ENCODE measurements at places on chromosomes 2 and 18. TPM values are rescaled to one million over a fixed set of nuclear protein-coding genes. Genes with fewer than 3 reads are reported as not detected.

Gene IL36A
- not detected for total RNA-seq

Gene LOXHD1
- 0.74 TPM for total RNA-seq

Gene ASIC4
- not detected for total RNA-seq

Gene ANKRD30B
- not detected for total RNA-seq

Gene POTEJ
- total RNA-seq, result not detected

Gene ABCG8
- total RNA-seq, result not detected

Gene PXDN
- total RNA-seq, result 18.5 TPM

Gene ALPI
- total RNA-seq, result not detected

Gene ATG9A
- total RNA-seq, result 81.8 TPM

Gene TUBA3E
- 60.2 TPM for total RNA-seq

Gene PJVK
- 1.1 TPM for total RNA-seq

Gene IL36RN
- not detected for total RNA-seq

Gene SSB
- total RNA-seq, result 54.8 TPM

Gene NETO1
- total RNA-seq, result not detected

Gene MPHOSPH10
- 18.2 TPM for total RNA-seq

DNA sequence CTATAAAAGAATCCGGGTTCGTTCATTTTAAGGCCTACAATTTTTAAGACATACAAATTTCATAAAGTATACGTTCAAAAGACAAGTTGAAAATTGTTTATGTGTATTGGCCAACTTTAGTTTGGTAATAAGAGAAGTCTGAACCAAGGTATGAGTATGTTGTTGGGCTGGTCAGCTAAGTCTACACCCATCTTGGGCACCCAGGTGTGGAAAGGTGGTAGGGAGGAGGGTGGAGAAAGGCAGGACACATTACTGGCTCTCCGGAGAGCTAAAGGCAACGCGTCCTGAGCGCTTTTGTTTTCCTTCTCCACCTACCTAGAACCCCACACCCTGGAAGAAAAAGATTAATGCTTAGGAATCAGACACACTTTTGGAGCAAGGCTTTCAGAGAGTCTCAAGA, 899 bp upstream of the PELI1 start:
- DNase-seq, result no peak

GRCh38 chr2:179532863-179533278, 268.2 kb upstream of the SESTD1 start:
- DNase-seq, result no peak

GRCh38 chr2:221167561-221167960, 404.5 kb downstream of the EPHA4 start:
- DNase-seq, result no peak

DNA sequence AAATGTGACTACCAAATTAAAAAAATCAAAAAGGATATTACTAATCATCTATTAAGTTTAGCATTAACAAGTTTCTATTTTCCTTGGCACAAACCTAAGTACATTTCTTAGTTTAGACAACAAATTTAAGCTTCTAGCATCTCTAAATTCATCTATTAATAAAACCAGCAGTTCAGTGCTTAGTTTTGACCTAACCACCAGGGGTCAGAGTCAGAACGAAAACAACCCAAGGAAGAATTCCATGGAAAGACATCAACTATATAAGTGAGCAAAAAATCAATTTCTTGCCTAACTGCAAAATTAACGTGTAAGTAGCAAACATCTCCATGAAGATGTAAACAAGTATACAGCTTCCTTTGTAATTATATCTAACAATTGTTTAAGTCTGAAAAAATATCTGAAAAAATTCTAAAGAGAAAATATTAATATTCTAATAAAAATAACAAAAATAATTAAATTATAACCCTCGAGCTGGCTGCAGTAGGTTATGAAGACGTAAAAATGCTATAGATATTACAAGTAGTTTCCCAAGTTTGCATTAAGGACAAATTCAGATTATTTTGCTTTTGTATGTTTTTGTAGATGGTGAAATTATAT, 83.7 kb downstream of the CERKL start:
- DNase-seq, result no peak

- DNase-seq, result peak; percentile 83
These were observed 14.1 kb downstream of the KLF11 start for GRCh38 chr2:10057231-10058107.

DNA sequence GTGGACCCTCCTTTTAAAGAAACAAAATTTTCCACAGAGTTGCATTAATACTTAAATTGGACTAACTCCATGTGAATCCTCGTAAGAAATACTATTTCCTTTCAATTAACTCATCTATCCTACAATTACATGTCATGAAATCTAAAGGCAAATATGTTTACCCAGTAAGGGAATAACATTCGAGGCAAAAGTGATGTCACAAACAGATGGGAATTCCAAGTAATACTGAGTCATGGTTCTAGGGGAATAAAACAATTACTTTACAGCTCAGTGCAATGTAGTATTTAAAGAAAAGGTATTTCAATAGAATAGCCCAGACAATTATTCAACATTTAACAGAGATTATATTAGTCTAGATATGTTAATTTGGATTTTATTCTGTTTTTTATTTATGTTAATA, 205.8 kb downstream of the ZNF385B start:
- DNase-seq, result no peak

- DNase-seq, result no peak
These were observed 57.4 kb upstream of the EPHA4 start for GRCh38 chr2:221629468-221629867.

DNA sequence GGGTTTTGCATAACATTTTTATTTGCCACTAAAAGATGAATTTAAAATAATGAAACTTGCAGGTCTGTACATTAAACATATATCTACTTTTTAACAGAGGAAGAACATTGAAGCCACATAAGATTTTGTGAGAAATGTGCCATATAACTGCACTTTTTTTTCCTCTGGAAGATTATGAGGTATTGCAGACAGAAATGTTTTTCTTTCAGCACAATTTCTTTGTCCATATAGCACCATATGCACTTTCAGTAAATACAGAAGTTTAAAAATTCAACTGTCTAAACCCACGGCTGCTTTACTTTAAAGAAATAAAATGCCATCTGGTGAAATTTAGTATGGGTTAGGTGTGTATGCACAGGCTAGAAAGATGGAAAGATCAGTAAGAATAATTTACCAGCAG, 470 bp upstream of the FAP start:
- no peak for DNase-seq

- DNase-seq, result no peak
These were observed 338.0 kb upstream of the CNTNAP5 start for GRCh38 chr2:123687064-123687463.

DNA sequence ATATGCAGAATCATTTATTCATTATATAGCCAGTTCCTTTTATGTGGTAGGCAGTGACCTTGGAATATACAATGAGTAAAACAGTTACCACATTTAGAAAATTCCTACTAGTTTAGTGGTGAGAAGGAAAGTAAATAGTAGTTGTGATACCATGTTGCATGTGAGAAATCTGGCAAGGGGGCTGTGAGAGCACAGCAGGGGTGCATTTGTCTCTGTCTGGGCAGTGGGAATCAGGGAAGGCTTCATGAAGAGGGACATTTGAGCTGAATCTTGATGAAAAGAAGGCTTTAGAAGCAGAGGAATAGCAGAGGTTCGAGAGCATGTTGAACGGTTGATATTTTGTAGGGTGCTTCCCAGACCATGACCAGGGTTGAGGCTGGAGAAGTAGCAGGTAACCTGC, 78.7 kb downstream of the RAB3GAP1 start:
- DNase-seq, result no peak

DNA sequence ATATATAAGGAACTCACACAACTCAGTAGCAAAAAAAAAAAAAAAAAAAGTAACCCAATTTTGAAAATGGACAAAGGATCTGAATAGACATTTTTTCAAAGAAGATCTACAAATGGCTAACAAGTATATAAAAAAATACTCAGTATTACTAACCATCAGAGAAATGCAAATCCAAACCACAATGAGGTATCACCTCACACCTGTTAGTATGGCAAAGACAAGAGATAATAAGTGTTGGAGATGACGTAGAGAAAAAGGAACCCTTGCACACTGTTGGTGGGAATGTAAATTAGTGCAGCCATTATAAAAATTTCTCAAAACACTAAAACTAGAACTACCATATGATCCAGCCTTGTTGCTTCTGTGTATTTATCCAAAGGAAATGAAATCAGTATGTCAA, 5.8 kb upstream of the CNDP1 start:
- DNase-seq, result no peak

- no peak for DNase-seq
These were observed 60.7 kb downstream of the EN1 start for GRCh38 chr2:118786746-118787145.

GRCh38 chr2:190912726-190913125, 32.1 kb downstream of the GLS start:
- no peak for DNase-seq

- DNase-seq, result peak; percentile 56
These were observed 17.3 kb downstream of the ZBTB7C start for GRCh38 chr18:48391868-48392267.

GRCh38 chr2:237471438-237472186, 15.4 kb upstream of the MLPH start:
- DNase-seq, result peak; percentile 66

DNA sequence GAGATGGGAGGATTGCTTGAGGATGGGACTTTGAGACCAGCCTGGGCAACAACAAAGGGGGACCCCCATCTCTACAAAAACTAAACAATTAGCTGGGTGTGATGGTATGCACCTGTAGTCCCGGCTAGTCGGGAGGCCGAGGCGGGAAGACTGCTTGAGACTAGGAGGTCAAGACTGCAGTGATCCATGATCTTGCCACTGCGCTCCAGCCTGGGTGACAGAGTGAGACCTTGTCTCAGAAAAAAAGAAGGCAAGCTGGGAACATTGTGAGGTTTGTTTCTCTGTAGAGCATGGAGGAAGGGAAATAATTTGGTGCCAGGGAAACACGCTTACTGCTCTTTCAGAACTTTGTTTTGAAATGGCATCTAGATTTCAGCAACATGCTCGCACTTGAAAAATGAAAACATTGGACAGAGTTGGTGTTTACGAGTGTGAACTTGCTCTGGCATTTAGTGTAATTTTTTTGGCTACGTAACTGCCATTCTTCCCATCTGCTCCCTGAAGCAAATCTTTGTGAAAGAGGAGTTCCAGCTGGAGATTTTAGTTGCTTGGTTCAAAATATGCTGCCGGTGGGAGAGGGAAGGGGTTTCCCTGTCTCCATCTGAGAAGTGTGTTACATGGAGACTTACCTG, 125.6 kb upstream of the DLX2 start:
- DNase-seq, result no peak

DNA sequence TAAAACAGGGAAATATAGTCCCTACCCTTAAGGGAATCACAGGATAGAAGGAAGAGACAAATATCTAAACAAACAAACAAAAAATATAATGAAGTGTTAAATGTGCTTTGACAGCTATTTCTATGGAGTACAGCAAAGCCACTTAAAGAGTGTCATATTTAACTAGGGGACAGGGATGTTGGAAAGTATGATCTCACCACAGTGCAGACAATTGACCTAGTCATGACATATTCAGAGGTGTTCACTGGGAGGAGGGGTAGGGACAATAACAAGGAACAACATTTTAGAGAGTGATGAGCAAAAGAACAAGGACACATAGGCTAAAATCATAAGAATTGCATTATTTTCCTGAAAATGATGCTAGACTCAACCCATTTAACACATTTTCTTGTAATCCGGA, 107.5 kb downstream of the TMEM163 start:
- no peak for DNase-seq

GRCh38 chr2:182593394-182593975, 122.6 kb upstream of the DNAJC10 start:
- DNase-seq, result no peak

- no peak for DNase-seq
These were observed 149.3 kb downstream of the TTC32 start for GRCh38 chr2:19752500-19752899.

- DNase-seq, result no peak
These were observed 62.9 kb upstream of the SERPINE2 start for GRCh38 chr2:224101820-224102630.

- DNase-seq, result no peak
These were observed 89.4 kb upstream of the LRRTM1 start for GRCh38 chr2:80393991-80394390.

GRCh38 chr2:223952280-223952968, 4.8 kb upstream of the MRPL44 start:
- no peak for DNase-seq

DNA sequence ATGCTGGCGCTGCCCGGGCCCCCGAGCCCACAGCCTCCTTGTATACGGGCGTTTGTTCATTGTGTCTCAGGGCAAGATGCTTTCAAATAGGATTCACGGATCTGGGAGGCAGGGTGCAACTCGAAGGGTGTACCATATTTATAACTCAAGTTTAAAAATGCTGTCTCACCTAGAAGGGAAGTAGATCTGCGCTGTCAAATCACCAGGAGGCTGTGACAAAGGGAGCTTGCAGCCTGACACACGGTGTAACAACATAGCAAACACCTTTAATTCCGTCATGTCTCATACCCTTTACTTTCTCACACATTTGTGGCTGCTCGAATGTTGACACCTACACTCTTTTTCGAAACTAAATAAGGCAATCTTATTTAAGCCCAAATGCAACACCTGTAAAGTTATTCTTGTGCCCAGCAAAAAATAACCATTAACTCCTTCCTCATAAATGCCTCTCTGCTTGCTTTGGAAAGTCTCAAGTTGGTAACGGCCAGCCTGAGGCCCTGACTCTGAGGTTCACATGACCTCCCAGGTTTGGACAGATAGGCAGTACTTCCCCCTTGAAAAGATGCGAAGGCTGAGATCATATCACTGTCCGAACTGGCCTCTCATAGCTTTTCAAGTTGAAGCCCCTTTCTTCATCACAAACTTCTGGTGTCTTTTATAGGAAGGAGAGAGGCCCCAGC, 11.6 kb downstream of the ZEB2 start:
- DNase-seq, result peak; percentile 39

Data from left ventricle myocardium superior (tissue), 1 donor.